ENCODE measurements at places on chromosomes 3 and 15.
A peak's percentile ranks its signal among the peaks of the same experiment; 100 is the strongest.

DNA sequence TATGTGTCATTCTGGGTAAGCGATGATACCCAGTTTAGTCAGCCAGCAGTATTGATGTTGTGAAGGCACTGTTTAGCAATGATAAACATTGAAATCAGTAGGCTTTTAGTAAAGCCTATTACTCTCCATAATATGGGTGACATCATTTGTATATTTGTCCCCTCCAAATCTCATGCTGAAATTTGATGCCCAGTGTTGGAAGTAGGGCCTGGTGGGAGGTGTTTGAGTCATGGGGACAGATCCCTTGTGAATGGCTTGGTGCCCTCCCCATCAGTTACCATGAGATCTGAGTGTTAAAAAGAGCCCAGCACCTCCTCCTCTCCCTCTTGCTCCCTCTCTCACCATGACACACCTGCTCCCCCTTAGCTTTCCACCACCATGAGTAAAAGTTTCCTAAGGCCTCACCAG is 31.4 kb upstream of the FAN1 start:
- no peak for DNase-seq

DNA sequence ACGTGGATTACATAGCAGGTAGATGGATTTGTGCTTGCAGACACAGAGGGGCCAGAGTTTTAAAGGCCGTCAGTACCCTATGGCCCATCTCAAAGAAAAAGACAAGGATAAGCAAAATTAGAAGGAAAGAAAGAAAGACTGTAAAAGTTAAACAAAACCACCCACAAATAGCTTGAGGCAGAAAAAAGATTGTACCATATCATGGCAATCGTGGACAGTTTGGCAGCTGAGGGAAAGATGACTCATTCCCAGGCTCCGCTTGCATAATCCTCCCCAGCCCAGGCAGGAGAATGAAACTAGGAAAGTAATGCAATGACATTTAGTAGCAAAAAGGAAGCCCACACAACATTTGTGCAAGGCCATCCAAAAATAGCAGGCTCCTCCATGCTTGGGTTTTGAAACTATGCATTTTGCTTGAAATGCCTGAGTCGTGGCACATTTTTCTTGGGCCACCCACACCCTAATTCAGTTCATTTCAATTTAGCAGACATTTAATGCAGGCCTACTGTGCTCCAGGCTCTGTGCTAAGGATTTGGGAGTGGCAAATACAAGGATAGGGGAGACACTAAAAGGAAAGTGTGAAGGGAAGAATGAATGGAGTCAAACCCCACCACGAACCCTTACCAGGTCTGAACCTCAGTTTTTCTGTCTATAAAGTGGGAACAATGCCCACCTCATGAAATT is 40.9 kb upstream of the SMAD3 start:
- peak; percentile 77 for DNase-seq

DNA sequence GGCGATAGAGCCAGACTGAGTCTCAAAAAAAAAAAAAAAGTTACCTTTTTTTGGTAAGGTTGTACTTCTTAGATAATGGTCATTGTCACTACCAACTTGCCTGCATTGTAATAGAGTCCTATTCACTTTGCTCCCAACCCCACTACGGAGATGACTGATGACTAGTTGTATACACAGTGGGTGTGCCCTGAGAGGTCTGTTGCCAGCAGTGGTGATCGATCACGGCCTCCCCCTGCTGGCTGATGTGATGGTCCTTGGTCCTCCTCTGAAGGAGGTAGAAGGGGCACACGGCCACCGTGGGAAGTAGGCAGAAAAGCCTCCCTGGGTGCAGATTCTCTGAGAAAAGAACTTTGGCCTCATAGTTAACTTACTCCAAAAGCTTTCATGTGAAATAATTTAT is 10.7 kb downstream of the GCNT3 start:
- DNase-seq: no peak

- DNase-seq: no peak
These were observed 259.7 kb downstream of the SOX2 start for GRCh38 chr3:181971424-181971823.

GRCh38 chr3:197023241-197023997 is 6.2 kb downstream of the MELTF start:
- no peak for DNase-seq

DNA sequence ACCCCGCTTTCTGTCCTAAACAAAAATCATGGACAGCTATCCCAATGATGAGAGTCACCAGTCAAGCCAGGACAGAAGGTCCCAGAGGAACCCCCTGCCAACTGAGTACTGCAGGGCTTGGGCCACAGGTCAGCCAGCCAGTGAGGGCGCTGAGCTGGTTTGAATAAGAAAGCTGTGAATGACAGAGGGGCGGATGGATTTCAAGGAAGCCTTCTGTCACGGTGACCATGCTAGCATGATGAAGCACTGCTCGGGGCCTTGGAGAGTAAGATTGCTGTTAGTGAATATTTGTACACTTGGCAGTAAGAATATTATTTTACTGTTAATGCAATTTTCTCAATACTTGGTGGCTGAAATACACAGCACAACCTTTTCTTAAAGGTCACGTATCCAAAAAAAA is 734.0 kb upstream of the NR2F2 start:
- peak; percentile 32 for DNase-seq

GRCh38 chr3:10444110-10444429 is 61.3 kb downstream of the ATP2B2 start:
- no peak for DNase-seq

- no peak for DNase-seq
These were observed 28.6 kb downstream of the MEGF11 start for GRCh38 chr15:66224946-66225345.

- no peak for DNase-seq
These were observed 25.3 kb upstream of the SLC28A1 start for GRCh38 chr15:84859144-84859543.

DNA sequence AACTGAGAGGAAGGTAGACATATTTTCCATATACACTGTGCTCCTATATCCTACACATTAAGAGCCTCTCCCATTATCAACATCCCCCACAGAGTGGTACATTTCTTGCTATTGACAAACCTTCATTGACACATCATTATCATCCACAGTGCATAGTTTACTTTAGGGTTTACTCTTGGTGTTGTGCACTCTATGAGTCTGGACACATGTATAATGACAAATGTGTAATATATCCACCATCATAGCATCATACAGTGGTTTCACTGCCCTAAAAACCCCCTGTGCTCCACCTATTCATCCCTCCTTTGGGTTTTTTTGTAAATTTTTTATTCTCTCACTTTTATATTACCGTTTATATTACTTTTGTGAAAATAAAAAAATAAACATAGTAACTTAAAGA is 22.2 kb upstream of the CLDN18 start:
- DNase-seq: no peak

- DNase-seq: no peak
These were observed 68.0 kb downstream of the C3orf70 start for GRCh38 chr3:185084901-185085300.

DNA sequence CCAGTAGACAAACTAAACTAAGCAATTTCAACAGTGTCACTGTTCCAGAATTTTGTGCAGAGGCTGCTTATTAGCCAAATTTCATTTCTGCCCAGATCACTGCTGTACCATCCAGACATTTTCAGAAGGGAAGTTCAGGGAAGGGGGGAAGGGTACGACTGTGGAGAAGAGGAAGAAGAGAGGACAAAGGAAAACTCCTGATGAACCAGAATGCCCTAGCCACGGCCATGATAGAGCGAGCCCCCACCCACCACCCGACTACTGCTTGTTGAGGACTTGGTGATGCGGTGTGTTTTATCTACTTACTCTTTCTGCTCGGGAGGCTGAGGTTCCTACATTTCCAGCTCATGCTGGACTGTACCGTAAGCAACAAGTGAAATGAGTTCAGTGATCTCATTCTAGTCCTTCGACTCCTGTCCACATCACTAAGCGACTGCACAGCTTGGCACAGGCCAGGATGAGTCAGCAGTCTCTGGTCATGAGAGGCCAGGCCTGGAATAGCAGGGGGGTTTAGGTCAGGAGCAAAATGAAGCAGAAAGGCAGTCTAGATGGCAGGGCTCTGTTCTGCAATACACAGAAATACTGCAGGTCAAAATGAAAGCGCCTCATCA is 330.8 kb downstream of the TIGIT start:
- peak; percentile 88 for DNase-seq

GRCh38 chr3:197686899-197687298 is 49.8 kb downstream of the RUBCN start:
- DNase-seq: no peak

- DNase-seq: no peak
These were observed 223.2 kb downstream of the MBNL1 start for GRCh38 chr3:152491922-152492321.

- peak; percentile 65 for DNase-seq
These were observed 364.0 kb upstream of the RBMS3 start for GRCh38 chr3:28916713-28917499.

GRCh38 chr15:64774629-64775493 is 528 bp downstream of the RBPMS2 start:
- peak; percentile 59 for DNase-seq

DNA sequence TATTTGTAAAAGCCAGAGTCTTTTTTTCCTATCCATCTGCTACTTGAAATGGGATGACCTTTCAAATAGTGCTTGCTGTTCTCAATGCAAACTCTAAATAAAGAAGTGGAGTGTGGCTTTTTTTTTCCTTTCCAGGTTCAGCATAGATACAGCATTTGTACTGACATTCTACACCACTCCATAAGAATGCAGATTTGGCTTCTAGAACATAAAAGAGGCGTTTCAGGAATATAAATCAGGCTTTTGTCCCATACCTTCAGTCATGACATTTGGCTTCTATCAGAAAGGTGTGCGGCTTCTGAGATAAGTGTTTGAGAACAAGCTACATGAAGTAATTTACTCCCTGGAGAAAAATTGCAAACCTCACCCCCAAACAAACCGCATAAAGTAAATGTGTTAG is 553.1 kb downstream of the FHIT start:
- no peak for DNase-seq

- DNase-seq: no peak
These were observed 16.9 kb downstream of the ICE2 start for GRCh38 chr15:60462027-60462426.

GRCh38 chr3:100033184-100033583 is 81.1 kb downstream of the FILIP1L start:
- DNase-seq: peak; percentile 65

DNA sequence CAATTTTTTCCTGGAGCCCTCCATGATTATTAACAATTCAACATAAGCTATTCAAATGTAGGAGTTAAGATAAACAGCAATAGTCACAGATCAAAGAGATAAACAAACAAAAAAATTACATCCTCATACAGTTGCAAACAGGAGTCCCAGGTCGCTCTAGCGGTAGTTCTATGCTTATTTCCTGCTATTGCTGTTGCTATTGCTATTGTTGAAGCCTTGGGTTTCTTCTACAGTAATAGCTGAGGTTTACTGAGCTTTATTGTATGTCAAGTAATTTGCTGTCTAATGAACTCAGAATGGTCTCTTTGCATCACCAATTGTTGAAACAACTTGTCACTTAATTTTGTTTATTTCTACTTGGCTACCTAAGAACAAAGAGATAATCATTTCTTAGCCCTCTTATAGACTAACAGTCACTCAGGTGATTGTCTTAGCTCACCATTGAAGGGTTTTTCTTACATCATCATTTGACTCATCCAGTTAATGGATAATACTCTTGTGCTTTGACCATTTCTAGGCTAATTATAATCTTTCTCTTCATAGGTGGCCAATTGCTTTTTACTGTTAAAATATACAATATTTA is 654.6 kb downstream of the MECOM start:
- no peak for DNase-seq

DNA sequence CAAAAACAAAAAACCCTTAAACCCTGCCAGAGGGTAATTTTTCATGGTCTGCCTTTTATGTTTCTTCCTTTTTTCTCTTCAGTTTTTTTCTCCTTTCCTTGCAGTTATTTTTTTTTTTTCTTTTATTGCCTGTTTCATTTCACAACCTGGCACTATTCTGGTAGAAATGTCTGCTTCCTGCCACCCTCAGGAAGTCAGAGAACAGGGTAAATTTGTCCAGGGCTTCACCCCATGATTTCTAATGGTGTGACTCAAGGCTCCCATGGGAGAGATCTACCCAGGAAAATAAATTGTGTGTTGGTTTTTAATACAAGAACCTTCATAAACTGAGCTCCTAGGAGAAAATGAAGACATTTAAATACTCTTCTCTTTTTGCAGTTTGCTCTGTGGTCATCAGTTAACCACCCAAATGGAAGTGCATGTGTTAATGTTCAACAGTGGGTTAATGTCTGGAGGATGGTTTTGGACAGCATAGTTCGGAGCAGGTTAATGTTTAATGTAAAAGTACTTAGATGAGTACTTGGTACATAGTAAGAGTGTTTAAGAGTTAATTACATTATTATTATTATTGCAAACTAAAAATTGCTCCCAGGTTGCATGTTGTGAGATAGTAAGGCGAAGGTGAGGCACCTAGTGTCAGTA is 45.9 kb downstream of the CGNL1 start:
- no peak for DNase-seq

DNA sequence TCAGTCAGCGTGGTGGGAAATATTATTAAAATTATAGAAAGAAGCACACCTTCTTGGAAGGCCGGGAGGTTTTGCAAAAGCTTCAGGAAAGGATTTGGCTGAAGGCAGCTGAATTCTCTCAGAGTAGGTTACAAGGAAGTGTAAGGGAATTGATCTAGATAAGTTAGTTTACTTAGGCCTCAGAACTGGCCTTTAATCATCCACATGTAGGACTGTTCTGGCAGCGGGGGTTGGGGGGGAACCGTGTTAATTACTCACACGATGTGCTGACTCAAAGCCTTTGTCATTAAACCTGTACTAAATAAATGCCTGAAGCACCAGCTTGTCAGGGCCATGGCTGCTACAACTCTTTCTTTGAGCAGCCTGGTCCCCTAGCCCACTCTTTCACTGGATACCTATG is 12.8 kb downstream of the ASB14 start:
- no peak for DNase-seq

DNA sequence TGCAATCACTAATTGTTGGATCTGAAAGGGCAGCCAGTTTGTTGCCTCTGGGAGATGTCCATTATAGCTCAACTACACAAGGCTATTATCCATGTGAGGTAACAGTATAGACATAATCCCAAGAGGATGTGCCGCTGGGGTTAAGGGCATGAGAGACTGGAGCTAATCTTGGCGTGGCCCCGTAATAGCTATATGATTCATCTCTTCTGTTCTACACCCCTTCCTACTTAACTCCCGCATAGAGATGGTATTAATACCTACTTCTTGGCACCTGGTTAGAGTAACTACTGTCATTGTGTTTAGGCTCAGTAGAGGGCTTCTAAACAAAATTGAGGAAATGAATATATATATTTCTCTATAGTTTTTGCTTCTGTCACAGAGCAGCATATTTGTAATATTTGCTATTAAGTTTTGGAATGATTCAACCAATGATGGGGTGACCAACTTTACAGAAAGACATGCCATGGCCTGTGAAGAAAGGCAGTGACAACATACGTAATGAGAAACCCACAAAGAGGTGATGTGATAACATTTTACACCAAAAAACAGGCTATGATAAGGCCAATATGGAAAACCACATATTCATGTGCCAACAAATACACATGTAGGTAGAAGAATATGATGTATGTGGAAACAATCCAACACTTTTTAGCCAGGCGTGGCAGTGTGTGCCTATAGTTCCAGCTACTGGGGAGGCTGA is 76.8 kb upstream of the DPH6 start:
- no peak for DNase-seq

DNA sequence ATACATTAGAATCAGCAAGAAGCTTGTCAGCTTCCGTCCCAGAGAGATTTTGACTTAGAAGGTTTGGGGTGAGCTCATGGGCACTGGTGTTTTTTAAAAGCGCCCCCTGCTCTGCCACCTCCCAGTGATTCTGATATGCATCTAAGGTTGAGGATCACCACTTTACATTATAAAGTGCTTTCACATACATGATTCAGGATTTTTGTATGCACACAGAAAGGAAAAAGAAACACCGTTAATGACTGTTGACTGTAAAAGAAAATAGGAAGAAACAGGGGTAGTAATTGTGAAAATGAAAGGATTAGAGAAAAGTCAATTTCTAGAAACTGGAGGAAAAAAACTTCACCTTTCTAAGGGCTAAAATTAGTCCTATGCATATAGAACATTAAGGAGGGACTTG is 104.9 kb upstream of the ZBED2 start:
- no peak for DNase-seq
